ENCODE measurements at places on chromosomes 1 and 21.
A peak's percentile ranks its signal among the peaks of the same experiment; 100 is the strongest.

DNA sequence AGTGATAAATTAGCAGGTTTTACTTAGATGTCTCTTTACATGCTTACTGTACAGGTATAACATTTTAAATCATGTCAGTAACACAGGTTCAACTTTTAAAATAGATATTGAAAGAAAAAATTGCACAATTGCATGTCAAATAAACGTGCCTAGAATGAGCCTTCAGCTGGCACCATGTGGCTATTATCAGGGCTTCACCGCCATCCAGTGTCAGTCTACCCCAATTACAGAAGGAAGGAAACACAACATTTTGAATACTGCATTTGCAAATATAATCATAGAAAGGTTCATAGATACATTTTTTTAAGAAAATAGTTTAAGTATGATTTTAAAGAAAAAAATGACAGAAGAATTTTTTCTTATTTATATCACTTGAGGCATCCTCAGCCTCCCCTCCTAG is 47.5 kb upstream of the SERTAD4 start:
- DNase-seq, result no peak

DNA sequence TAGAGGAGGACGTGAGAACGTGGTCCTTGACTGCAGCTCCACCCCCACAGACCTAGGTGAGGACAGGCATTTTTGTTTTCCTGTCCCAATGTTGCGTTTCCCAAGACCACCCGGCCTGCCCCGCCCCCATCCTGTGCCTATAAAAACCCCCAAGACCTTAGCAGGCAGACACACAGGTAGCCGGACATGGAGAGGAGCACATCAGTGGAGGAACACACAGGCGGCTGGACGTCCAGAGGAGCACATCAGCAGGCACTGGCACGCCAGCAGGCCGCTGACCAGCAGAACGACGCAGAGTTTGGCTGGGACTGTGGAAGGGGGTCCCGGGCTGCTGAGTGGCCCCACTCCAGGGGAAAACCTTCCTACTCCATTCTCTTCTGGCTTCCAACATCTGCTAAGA is 12.7 kb upstream of the HMGCL start:
- DNase-seq, result no peak

GRCh38 chr1:225897595-225898514 is 8.9 kb upstream of the LEFTY1 start:
- no peak for DNase-seq

DNA sequence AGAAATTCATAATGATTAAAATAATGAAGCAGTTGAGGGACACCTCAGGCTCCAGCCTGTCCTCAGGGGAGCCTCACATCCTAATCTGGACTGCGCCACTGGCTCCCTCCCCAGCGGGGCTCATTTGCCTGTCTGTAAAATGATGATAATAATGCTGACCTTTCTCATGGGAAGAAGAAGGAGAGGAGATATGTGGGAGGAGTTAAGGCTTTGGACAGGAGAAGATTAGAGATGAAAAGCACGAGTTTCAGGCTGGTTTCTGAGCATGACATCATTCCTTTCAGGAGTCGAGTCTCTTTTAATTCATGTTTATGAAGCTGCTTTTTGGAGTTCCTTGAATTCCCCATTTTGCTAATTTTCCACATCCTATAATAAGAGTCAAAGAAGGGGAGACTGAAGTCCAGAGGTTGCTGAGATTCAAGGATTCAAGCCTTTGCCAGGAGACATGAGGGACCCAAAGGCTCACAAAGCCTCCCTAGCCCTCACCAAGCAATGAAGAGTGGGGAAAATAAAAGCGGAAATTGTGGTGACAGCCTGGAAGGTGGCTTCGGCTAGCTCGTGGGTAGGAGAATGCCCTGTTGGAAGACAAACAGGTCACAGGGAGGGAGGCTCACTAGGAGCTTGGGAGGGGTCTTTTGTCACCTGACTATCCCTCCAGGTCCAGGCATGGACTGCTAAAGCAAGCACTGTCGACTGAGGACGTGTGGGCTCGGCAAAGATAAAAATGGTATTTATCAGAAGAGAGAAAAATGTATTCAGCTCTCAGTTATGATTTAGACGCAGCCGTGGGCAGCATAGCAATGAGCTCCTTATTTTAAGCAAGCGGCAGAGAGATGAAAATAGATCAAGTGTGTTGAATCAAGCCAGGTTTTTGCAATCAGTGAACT is 27.5 kb upstream of the STMN1 start:
- no peak for DNase-seq

GRCh38 chr1:52899445-52899894 is 22.1 kb downstream of the ECHDC2 start:
- DNase-seq, result no peak

DNA sequence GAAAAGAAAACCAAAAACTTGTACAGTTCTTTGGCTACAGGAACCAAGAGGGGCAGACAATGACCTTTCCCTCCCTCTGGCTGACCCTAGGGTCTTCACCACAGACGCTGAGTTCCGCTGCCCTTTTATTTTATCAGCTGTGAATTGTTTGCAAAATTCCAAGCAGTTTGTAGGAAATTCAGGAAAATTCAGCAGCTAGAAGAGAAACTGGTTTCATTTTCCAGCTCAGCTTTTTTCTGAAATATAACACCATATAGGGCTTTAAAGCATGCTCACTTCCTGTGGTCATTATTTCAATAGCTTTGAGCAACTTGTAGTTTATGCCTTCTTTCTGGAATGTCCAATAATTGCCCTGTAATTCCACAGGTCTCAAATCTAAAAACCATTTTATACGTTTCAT is 5.5 kb upstream of the PIK3R3 start:
- no peak for DNase-seq

DNA sequence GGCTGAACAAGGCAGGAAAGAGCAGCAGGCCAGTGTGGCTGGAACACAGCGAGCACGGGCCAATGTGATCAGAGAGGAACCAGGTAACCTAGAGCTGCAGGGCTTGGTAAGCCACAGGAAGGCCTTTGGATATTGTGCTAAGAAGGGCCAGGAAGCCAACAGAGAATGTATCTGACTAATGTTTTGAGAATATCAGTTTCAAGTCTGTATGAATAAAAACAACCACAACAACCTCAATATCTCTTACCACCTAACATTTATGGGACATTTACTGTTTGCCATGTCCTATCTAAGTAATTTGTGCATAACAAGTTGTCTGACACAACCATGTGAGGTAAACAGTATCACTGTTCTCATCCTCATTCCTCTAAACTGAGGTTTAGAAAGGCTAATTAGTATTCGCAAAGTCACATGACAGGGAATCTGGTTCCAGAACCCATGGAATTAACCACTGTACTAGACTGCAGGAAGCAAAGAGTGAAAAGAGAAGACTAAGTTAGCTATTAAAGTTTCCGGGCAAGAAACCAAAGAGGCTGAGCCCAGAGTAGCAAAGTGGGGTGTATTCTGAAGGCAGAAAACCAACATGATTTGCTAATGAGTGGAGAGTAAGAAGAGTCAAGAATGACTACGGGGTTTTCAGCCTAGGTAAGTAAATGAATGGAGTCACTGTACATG is 38.9 kb downstream of the SPRTN start:
- DNase-seq, result no peak

GRCh38 chr1:35763201-35763600 is 6.6 kb downstream of the CLSPN start:
- DNase-seq, result peak; percentile 4

DNA sequence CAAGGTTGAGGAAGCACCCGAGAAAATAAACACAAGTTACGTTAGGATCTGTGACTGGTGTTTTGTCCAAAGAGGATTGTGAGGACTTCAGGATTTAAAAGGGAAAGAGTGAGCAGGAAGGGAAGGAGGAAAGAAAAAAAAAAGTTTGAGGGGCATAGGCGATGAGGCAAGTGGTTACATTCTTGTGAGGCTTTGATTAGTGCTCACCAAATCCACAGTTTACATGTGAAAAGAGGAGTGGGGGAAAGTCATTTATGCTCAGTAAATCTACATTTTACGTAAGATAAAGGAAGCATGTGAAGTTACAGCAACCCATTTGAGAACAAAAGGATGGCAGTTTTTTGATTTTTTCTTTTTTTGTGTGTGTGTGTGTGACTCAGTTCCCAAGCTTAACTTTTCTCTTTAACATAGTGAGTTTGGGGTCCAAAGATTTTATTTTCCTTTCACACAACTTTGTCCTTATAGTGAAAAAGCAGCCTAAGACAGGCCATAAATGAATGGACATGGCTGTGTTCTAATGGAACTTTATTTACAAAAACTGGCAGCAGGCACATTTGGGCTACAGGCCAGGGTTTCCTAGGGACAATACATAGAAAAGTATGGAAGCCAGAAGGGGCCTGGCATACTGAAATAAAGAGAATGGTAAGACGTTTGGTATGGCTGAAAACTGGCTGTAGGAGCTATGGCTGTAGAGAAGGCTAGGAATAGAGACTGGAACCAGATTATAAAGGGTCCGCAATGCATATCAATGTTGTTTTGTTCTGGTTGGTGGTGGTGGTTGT is 121.7 kb downstream of the FGGY start:
- DNase-seq, result no peak

- DNase-seq, result no peak
Measured at GRCh38 chr1:33005838-33006421, 30.8 kb downstream of the AK2 start.

GRCh38 chr1:29368936-29369932 is 132.9 kb downstream of the PTPRU start:
- DNase-seq, result no peak

DNA sequence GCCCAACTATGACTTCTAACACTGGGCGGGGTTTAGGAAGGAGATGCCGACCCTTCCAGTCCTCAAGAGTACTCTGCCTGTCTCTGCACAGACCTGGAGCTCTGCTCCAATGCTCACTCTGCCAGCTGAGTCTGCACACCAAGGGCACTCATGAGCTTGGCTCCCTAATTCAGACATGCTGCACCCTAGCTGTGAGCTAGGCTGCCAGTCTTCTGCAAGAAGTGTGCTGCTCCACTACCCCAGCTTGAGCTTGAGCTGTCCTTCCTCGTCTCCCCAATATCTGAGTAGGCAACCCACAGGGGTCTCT is 13.2 kb downstream of the TP53BP2 start:
- no peak for DNase-seq

GRCh38 chr1:225467193-225468020 is 39.6 kb upstream of the LBR start:
- DNase-seq, result no peak

GRCh38 chr1:184759112-184759511 is 4.5 kb upstream of the EDEM3 start:
- DNase-seq, result no peak

GRCh38 chr1:73162564-73162963 is 880.2 kb upstream of the NEGR1 start:
- no peak for DNase-seq

DNA sequence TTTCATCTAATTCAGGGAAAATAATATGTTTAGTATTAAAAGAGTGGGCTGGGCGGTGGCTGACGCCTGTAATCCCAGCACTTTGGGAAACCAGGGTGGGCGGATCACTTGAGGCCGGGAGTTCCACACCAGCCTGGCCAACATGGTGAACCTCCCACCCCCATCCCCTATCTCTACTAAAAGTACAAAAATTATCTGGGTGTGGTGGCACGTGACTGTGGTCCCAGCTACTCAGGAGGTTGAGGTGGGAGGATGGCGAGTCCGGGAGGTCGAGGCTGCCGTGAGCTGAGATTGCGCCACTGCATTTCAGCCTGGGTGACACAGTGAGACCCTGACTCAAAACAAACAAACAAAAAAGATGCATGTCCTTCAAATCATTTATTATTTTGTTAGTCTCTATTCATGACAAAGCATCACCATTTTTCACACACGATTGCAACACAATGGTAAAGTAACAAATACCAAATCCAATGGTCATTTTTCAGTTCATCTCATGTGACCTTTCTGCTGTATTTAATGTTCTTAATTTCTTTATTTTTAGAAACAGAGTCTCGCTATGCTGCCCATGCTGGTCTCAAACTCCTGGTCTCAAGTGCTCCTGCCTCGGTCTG is 1.0 kb downstream of the MSH4 start:
- no peak for DNase-seq

DNA sequence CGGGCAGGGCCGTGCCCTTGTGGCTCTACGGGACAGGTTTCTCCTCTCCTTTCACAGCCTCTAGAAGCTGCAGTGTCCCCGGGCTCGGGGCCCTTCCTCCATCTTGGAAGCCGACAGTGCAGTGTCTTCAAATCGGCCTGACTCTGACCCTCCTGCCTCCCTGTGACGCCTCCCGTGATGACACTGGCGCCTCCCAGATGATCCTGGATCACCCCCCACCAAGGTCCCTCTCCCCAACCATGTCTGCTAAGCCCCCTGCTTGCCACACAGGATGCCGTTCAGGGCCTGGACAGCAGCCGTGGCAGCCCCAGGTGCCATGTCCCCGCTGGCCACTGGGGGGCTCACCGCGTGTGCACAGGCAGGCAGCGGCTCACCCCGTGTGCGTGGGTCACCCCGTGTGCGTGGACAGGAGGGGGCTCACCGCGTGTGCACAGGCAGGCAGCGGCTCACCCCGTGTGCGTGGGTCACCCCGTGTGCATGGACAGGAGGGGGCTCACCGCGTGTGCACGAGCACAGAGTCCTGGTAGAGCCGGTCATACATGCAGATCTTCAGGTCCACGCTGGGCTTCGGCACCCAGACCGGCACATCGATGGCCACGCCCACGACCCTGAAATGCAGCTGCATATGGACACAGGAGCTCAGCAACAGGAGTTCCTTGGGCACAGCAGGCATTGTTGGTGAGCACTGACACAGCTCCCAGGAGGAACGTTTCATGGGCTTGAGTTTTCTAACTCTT is 24.9 kb upstream of the TMEM52 start:
- no peak for DNase-seq

- peak; percentile 65 for DNase-seq
Measured at GRCh38 chr21:45366931-45367401, 38.0 kb upstream of the COL18A1 start.

- DNase-seq, result no peak
Measured at GRCh38 chr1:223403184-223403815, 10.1 kb downstream of the CCDC185 start.

DNA sequence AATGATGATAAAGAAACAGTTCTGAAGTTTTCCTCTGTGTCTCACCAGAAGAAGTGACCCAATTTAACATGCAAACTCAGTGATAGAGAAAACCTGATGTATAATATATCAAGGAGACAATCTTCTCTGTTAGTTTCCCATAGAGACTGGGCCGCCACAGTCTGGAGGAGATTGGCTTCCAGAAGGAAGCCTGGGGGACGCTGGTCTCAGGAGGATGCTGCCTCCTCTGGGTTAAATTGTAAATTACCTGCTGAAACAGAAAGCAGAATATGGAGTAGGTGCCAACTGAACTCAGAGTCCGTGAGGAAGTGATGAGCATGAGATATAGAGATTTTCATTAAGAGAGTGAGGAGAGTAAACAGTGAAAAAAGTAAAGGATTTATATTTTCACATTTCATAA is 15.8 kb downstream of the OR14I1 start:
- no peak for DNase-seq

GRCh38 chr1:228920831-228921230 is 185.6 kb downstream of the RHOU start:
- DNase-seq, result no peak

DNA sequence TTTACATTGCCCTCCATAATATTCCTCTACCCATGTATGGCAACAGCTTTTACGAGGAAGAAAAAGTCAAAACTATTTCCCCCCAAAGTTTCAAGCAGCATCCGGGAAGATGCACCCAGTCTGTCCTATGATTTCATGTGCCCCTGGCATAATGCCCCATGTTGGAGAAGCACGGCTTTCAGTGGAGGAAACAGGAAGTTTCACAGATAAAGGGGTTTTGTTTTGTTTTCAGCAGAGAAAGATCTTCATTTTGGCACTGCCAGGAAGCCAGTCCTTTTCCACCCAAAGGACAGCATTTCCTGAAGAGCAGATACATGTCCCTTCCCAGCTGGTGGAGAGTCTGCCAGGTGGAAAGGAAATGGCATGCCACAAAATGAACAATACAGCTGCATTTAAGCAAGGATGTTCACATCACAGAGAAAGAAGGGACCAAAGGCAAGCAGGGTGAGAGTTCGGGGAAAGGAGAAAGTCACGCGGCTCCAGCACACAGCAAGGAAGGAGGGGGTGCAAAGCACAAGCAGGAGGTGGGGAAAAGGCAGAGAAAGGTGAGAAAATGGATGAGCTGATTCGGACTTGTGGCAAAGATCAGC is 95.3 kb upstream of the HIVEP3 start:
- DNase-seq, result no peak
